ENCODE measurements at places on chromosomes 3 and 15. TPM values are rescaled to one million over a fixed set of nuclear protein-coding genes. Genes with fewer than 3 reads are reported as not detected.

PIGBOS1 gene
- total RNA-seq: 8.9 TPM

TIGIT gene
- 21.5 TPM for total RNA-seq

MYL3 gene
- total RNA-seq: 1.9 TPM

WWTR1 gene
- 68.2 TPM for total RNA-seq
